ENCODE measurements at places on chromosomes 7 and 10.

DNA sequence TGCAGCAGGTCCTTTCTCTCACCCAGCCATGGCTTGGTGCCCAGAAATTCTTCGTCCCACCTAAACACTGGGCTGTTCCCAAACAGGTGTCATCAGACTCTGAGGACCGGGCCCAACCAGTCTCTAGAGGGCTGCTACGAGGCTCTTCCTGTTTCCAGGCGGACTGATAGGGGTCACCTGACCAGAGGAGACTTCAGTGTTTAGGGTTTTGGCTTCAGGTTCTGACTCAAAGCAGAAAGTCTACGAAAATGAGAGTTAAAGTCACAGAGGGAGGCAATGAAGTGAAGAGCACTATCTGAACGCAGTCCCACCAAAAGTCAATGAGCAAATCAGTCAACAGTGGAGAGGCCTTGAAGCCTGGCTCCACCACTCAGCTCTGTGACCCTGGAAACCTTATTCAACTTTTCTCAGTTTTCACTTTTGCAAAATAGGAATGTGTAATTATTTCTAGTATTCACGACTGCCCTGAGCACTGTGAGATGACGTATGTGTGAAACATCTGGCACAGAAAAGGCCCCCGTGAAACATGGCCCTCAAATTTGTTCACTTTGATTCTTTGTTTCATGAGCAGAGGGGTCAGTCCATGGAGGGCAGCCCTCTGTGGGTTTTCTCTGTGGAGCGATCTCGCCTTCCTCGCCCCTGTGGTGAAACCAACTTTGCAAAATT, 189.9 kb upstream of the PDE1C start:
- DNase-seq = no peak

DNA sequence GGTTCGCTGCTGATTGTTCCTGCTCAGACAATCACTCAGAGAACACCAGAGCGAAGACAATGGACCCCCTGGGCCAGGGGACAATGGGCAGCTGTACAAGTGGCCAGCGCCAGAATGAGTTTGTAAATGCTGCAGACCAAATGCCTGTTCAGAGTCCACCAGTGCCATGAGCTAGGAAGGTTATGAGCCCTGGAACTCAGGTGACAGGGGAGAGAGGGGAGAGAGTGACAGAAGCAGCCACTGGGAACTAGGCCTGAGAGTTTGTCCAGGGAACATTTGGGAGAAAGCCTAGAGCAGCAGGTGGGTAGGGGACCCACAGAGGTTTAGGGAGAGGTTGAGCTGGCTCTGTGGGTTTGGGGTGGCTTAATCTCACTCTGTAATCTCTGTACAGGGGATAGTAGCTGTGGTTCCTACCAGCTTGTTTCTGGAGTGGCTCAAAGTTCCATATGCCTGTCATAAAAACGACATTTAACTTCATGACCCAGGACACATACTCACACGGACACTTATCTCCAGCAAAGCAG, 60.4 kb downstream of the C10orf105 start:
- DNase-seq = no peak

- no peak for DNase-seq
Measured at GRCh38 chr10:113341138-113341537, 211.7 kb upstream of the HABP2 start.

DNA sequence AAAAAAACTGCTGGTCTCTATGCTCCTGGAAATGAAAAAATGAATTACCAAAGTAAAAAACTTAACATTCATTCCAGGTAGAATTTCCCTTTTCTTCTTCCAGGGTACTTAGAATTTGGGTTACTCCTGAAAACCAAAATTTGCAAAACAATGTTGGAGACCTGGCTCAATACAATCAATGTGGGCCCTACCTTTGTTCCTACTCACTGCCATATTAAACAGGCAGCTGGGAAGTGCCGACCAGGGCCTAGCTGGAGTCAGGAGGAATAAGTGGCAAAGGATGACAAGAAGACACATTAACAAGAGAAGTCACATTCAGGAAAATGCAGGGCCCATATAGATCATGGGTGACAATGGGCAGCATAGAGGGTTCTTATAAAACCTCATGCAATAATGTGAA, 6.4 kb upstream of the AGK start:
- no peak for DNase-seq

DNA sequence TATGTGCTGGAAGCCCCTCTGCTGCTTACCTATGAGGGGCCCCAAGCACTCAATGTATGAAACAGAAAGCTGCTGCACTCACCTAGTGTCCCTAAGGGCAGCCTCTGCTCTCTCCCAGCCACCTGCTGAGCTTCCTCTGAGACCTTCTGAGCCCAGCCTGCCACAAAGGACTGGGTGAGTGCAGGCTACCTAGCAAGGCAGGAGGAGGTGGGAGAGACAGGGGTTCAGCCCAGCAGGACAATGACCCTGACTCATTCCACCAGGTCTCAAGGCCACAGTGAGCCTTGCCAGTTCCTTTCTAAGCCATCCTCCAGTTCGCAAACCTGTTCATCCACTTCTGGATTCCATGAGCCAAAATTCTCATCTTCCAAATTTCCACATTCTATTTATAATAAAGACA, 16.3 kb downstream of the VOPP1 start:
- no peak for DNase-seq

- no peak for DNase-seq
Measured at GRCh38 chr7:47382200-47382599, 199.7 kb downstream of the TNS3 start.

- DNase-seq = no peak
Measured at GRCh38 chr7:114412548-114412947, 2.1 kb upstream of the FOXP2 start.

- DNase-seq = no peak
Measured at GRCh38 chr10:117364110-117364960, 10.9 kb downstream of the PDZD8 start.

DNA sequence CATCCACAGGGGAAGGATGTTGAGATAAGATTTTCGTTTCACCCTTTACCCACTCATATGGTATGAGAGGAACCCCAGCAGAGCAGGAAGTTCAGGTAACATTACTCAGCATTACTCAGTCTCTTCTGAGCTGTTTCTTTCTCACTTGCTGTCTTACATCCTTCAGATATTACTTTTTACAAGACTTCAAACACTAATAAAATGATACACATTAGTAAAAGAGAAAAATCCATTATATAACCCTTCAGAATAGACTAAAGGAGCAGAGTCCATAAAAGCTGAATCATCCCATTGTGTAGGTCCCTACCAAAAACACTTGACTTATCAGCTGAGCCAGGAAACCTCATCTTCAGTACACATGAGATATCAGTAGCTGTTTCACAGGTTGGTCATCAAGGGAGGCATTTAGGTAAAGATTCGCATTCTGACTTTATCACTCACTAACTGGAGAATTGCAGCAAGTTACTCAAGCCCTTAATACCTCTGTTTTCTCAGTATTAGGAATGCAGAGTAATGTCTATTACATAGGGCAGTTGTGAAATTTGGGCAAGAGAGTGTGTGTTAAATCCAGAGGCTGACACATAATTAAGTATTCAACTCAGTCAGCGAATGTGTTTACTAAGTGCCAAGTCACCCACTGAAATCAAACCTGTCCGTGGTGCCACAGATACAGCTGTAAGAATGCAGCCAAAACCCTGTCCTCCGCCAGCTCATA, 44.7 kb downstream of the KLF6 start:
- DNase-seq = no peak

GRCh38 chr10:11208908-11209829, 191.5 kb downstream of the CELF2 start:
- DNase-seq = no peak

DNA sequence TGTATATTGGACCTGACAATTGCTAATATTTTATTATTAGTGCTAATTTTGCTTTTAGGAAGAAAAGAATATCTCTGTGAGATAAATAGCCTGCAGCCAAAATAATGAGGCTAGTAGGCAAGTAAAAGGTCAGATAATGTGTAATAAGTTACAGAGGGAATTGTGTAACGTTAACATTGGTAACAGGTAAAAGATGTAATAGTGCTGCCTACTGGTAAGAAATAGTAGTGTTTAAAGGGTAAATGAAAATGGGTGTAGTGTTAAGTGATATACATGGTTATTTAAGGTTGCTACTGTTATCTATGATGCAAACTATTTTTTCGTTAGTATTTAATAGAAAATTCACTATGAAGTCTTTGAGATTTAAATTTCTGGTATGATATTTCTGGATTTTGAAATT, 9.2 kb upstream of the FOXP2 start:
- DNase-seq = no peak

DNA sequence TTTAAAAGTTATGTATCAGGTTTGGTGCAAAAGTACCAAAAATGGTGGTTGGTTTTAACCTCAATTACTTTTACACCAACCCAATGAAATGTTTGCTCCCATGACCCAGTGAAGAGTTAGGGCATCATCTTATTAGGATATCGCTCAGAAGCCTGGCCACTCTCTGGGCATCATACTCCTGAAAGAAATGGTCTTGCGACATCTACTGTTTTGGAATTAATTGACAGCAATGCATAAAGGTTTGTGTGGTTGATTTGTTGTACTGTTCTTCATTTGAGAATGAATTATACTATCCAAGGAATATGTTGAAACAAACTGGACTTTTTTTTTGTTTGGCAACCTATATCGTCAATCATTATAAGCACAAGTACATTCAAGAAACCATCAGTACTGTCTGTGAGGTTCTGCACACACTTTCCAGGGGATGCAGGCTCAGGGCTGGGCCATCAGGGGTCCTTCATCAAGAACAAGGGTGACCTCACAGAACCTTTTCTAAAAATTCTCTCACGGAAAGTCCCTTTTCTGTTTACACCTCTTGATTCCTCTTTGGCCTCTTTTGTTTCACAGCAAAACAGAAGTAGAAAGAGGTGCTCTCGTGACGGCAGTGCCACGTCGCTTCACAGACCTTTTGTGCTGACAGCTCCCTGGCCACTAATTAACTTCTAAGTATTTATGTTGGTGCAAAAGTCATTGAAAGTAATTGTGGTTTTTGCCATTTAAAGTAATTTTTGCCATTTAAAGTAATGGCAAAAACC, 117.2 kb upstream of the KLF6 start:
- DNase-seq = peak; percentile 84

DNA sequence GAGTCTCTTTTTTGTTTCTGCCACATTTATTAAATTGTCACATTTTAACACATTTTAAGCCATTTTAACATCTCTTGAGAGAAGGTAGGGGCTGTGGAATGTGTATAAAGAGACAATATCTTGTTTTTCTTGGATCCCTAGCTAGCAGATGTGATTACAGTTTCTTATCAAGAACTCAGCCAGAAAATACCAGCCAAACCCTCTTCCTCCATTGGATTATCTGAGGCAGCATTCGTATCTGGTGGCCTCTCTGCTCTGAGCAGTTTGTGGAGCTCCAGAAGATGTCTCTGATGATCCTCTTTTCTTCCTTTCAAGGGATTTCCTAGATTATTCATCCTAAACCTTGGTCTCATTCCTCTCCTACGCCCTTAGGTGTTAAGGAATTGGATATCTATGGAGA, 35.3 kb upstream of the PFKFB3 start:
- no peak for DNase-seq

GRCh38 chr7:38382684-38383083, 109.2 kb upstream of the TARP start:
- no peak for DNase-seq

DNA sequence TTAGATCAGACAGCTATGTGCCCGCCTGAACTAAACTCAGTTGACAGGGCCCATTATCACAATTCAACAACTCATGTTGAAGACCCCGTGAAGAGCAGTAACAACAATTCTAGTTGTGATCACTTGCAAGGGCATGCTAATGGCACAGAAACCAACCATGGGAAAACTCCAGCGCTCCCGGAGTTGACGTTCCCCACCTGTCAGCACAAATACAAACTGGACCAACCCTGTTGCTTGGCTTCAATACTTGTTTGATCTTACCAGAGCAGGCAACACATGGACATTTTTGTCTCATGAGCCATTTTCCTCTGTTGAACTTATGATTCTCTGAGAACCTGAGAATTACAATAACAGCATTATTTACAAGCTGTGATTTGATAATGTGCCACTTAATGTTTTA, 119.0 kb upstream of the LANCL2 start:
- DNase-seq = no peak

DNA sequence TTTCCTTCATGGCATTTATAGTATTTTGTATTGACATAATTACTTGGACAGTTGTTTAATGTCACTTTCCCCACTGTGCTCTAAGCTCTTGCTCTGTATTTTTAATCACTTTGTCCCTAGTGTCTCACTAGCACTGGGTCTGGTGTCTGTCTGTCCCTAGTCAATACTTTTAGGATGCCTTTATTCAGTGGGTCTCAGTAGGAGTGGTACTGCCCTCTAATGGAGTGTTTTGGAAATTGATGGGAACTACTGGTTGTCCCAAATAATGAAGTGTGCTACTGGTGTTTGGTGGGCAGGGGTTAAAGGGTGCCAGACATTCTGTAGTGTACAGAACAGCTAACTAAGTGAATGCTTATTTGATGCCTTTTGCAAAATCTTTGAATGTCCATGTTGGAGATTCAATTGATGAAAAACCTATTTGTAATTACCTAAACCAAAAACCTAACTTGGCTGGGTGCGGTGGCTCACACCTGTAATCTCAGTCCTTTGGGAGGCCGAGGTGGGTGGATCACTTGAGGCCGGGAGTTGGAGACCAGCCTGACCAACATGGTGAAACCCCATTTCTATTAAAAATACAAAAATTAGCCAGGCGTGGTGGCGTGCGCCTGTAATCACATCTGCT, 33.3 kb downstream of the CDK14 start:
- no peak for DNase-seq

DNA sequence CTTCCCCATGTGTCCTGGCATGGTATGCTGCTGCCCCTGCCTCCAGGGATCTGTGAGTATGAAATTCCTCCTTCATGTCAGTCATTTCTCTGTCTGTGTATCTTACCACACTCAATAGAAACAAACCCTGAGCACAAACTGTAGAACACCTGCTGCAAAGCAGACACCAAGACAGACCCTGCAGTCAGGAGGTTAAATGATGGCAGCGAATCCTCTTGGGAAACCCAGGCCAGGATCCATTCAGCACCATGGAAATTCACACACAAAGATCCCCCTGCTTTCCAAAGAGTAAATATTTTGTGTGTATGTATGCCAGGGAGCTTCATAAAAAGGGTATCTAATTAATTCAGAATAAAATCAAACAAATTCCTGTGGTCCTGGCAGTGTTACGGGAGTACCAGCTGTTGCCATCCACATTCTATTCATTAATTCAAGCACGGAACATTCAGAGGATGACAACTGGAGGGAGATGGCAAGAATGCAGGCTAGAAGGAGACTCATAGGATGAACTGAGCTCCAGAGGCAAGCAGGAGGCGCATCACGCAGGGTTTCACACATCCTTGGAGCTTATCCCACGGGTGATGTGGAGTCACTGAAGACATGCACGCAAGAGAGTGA, 14.8 kb downstream of the ITIH5 start:
- no peak for DNase-seq

GRCh38 chr7:134420424-134421125, 38.3 kb downstream of the AKR1B1 start:
- no peak for DNase-seq

All from CD4-positive, alpha-beta T cell treated with Interleukin-15 for 1 hour (primary cell).